ENCODE measurements at places on chromosomes 1 and 21.

- no peak for DNase-seq
These were observed 3.5 kb downstream of the KLHDC8A start for GRCh38 chr1:205353191-205353590.

GRCh38 chr21:45039317-45040156 is 34.8 kb upstream of the ADARB1 start:
- DNase-seq, result no peak

GRCh38 chr21:17726047-17726829 is 92.9 kb downstream of the C21orf91 start:
- no peak for DNase-seq

- no peak for DNase-seq
These were observed 370.4 kb upstream of the ST6GALNAC5 start for GRCh38 chr1:76496871-76497270.

DNA sequence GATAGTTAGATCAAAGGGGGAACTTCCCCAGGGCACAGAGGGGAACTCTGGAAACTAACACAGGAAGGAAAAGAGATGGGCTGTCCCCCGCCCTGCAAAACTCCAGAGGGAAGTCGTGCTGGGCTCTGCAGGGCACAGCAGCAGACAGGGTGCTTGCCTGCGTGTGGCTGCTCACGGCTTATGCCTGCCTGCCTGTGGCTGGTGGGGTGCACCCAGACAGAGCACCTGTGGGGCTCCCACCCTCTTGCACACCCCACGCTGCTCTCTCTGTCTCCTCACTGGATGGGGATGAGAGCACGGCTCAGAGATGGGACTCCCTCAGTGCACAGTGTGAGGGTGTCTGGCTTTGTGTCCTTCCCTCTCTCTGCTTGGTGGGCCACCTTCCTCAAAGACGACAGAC is 13.5 kb upstream of the ETV3L start:
- DNase-seq, result no peak

DNA sequence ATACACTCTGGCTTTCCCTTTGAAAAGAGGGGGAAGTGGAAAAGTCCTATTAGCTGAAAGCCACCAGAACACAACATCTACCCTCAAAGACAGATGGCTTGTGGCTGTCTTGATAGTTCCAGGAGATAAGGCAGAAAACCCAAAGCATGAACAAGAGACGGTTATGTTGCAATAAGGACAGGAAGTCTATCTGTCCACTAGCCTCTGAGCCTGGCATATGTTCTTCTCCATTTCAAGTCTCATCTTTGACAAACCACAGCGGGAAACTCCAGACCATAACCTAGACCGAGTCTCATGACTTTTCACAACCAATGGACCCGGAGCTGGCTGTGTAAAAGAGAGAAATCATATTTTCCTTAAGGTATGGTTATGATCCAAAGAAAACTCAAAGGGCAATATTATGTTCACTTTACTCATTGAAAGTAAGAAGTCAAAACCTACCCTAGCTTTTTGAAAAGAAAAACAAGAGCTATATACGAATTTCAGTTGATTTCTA is 33.8 kb downstream of the DUSP10 start:
- DNase-seq, result no peak

DNA sequence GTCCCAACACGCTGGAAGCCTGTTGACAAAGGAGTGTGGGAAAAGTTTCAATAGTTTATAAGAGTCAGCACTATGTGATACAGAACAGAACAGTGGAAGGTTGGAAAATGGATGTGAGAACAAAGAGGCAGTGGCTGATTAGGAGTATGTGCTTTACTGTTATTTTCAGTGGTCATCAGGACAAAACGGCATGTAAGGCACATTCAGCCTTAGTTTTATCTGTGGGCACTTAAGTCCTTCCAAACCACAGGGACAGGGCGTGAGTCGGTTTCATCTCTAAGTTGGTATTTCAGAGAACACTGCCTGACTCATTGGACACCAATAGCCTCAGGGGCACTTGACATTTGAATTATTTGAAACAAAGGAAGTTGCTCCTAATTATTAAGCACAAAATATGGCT is 306.9 kb downstream of the ASTN1 start:
- no peak for DNase-seq

DNA sequence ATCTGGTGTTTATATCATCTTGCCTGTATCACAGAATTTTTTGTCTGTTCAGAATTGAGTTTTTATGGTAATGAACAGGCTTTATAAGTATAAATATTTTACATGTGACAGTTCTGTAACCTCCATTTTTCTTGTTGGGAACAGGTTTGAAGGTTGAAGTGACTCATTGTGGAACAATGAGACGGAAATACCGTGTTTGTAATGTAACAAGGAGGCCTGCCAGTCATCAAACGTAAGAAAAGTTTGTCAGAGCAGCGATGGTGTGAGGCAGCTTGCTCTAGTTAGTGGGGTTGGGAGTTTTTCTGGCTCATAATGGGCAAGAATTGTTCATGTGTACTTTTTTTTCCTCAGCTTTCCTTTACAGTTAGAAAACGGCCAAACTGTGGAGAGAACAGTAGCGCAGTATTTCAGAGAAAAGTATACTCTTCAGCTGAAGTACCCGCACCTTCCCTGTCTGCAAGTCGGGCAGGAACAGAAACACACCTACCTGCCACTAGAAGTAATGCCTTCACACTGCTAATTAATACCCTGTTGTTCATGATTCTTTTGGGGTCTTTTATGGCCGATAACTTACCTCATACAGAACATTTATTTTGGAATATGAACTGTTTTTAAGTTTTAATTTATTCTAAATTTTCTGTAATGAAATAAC is 75.2 kb upstream of the TEKT2 start:
- no peak for DNase-seq

GRCh38 chr1:27526569-27527222 is 36.7 kb upstream of the WASF2 start:
- no peak for DNase-seq

DNA sequence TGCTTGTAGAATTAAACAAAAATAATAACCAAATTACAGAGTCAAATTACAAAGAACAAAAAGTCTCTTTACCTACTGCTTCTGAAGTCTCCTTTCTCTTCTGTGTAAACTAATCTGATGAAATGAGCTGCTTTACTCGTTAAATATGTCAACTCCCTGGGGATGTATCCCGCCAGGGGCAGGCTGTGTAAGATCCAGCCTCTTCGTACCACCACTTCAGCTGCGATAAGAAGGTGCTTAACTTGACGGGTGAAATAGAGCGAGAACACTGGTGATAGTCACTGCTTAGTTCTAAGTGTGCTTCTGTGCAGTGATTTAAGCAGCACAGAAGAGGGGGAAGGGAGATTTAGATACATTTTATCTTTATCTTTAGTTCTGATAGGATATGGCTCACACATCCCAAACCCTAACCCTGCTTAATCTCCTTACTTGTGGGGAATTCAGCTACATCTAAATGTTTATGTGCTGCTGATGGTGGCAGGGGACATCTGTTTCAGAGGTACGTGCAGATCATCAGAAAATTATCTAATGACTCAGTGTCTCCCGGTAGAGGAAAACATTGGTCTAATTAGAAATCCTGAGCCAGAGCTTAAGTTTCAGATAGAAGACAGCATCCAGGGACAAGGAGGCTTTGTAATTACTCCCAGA is 46.0 kb downstream of the RHOU start:
- DNase-seq, result no peak

DNA sequence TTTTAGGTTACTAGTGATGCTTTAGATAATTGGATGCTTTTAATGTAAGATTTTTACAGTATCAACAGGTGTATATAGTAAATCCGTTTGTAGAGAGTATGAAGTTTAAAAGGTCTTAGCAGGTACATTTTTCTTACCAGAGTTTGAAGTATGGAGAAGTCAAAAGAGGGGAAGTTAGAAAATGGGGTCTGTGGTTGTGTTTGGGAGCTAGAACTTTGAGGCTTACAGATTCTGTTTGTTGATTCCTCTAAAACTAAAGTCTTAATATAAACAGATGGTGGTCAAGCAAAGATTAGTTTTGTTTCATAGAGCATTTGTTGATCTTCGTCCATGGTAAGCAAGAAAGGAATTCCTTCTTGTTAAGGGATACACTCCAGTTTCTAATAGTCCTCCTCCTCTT is 35.8 kb downstream of the CDC42 start:
- no peak for DNase-seq

DNA sequence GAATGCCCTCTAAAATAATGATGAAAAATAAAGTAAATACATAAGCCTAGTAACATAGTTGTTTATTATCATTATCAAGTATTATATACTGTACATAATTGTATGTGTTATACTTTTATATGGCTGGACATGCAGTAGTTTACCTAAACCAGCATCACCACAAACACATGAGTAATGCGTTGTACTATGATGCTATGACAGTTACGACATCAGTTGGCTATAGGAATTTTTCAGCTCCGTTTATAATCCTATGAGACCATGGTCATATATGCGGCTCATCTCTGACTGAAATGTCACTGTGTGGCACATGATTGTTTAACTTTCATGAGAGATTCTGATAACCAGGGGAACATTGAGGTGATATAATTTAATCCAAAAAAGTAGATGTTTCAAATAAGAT is 352.1 kb downstream of the ST6GALNAC3 start:
- DNase-seq, result no peak

- DNase-seq, result peak; percentile 31
These were observed 1.2 kb upstream of the RNF11 start for GRCh38 chr1:51234721-51235425.

GRCh38 chr21:23874271-23874670 is 1733.0 kb downstream of the MRPL39 start:
- DNase-seq, result no peak

GRCh38 chr21:45258466-45258865 is 29.2 kb downstream of the POFUT2 start:
- DNase-seq, result no peak

DNA sequence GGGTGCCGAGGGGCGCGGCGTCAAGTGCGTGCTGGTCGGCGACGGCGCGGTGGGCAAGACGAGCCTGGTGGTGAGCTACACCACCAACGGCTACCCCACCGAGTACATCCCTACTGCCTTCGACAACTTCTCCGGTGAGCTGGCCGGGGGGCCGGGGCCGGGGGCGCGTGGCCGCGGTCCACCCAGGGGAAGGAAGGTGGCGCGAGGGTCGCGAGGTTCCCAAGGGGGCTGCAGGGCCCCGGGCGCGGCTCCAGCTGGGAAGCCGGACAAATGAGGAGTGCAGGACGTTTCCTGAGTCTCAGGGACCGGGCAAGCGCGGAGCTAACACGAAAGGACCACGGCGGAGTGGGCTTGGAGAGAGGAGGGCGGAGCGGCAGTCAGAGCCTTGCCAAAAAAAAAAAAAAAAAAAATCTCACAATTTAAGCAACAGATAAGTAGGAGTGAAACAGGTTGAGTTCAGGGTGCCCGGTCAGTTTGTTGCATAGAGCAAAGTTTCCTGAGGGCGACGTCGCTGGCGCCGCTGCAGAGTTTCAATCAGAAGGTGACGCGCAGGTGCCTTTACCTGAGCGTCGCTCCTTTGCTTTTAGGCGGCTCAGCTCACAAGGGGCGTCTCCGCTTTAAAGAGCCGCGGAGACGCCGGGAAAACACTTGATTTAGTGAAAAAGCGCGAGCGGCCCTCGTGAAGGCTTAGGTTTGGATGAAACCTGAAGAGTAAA is 750 bp downstream of the RHOU start:
- DNase-seq, result no peak

GRCh38 chr1:222243902-222244301 is 304.0 kb downstream of the HHIPL2 start:
- DNase-seq, result no peak

- no peak for DNase-seq
These were observed 321.0 kb downstream of the PTBP2 start for GRCh38 chr1:97042551-97042950.

All from stimulated activated CD4-positive, alpha-beta T cell treated with anti-CD3 and anti-CD28 coated beads, TNF-alpha, amount 100 ng/mL, for 1 hour (primary cell).